ENCODE measurements at places on chromosomes 12 and 14.

DNA sequence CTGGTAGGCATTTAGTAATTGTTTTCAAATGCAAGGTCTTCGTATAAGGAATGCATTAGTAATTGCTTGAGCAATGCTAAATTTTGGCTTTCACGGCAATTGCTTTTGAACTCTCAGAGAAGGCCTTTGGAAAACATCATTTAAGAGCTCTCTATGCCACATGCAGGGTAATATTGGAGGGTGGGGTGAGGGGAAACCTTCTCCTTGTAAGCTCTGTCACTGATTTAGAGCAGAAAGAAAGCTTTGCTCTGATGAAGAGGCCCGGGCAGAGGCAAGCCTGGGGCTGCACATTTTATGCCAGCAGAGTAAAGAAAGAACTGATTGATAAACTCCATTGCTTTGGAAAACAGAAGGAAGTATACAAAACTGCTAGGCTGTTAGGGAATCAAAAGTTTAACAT is 70.9 kb downstream of the TRIM9 start:
- peak; percentile 87 for DNase-seq

DNA sequence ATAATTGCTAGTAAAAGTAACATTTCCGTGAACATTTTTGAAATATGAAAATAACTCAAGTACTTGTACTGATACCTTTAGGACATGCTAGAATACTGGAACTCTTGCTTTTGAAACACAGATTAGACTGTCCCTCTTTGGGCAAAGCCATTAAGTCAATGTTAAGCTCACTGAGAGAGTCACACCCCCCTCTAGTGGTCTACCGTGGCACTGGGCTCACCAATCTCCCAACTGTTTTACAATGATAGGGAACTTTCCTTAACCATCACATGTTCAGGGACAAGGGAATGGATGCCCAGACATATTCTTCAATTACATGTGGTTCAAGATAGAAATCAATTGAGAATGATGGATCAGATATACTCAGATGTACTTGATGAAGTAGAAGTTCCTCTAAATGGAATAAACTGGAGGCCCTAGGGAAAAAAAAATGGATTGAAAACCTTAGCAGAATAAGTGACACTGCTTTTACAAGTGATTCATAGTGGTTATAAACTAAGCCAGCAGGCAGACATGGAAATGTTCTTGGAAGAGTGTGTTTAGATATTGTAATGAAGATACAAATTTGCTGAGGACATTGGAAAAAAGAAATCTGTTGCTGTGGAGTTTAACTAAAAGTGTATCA is 17.8 kb downstream of the NANOG start:
- DNase-seq = peak; percentile 40

- DNase-seq = no peak
Observed at GRCh38 chr14:24399999-24400718, 1.4 kb downstream of the NYNRIN start.

GRCh38 chr14:50521912-50522341 is 10.4 kb downstream of the MAP4K5 start:
- DNase-seq = no peak

GRCh38 chr12:96995861-96996260 is 88.8 kb downstream of the NEDD1 start:
- DNase-seq = no peak

- DNase-seq = no peak
Observed at GRCh38 chr12:226401-226800, 12.4 kb upstream of the SLC6A12 start.

DNA sequence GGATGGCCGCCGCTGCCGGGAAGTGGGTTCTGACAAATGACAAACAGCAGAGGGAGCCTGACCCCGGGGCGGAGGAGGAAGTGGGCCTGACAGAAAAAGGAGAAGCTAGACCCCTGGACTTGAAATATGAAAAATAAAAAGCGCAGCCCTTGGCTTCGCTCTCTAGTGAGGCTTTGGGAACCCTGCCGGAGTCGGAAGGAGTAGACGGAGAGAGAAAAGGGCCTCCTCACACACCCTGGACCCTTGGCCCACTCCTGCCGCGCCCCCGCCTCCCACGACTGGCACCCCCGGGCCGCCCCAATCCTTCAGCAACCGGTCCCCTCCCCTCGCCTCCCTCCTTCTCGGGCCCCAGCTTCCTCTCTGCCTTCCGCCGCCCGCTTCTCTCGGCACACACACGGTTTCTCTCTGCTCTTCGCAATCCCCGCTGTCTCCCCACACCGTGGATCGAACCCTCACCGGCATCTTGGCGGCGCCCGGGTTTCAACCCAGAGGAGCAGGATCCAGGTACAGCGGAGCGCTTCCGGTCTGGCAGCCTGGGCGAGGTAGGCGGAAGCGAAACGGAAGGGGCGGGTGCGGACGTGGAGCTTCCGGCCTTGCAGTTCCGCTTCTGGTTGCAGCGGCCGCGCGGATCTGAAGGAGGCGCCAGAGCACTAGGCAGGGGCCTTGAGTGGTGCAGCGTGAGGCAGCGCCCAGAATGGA is at the start of gene ARPC3:
Gene ARPC3, minus strand, starts transcription at position 539 of the 699 bp plus-strand sequence. Its CDS starts 77 bp downstream, at position 462.
- peak; percentile 92 for DNase-seq

GRCh38 chr14:94115058-94115591 is 4.6 kb downstream of the IFI27 start:
- DNase-seq = no peak

- no peak for DNase-seq
Observed at GRCh38 chr14:91873471-91874415, 6.4 kb upstream of the TC2N start.

GRCh38 chr14:52821805-52822250 is 30.4 kb upstream of the GNPNAT1 start:
- no peak for DNase-seq

DNA sequence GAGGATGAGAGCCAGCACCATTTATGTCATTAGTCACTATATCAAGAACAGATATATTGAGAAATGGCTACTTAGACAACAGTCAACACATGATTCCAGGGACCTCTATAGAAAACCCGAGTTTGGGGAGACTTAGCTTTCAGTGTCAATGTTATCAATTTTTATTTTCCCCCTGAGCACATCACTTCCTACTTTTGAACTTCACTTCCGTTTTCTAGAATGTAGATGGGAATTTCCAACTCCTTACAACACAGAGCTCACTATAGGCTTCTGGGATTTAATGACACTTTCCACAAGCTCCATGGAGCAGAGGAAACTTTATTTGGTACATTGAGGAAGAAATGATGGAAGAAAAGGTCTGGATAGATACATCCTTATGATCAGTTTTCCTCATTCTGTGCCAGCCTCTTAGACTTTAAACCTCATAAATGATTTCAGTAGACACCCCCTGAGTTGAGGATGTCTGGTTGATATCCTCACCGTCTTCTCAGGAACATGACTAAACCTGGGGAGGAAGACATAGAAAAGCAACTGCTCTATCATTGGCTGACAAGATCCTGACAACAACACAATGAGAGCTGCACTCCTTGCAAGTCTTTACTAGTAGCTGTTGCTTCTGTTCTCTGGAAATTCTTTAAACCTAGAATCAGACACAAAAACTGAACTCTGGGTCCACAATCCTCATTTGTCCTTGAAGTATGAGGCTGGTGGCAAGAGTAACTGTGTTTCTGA is 449.4 kb upstream of the OR4E1 start:
- DNase-seq = no peak

DNA sequence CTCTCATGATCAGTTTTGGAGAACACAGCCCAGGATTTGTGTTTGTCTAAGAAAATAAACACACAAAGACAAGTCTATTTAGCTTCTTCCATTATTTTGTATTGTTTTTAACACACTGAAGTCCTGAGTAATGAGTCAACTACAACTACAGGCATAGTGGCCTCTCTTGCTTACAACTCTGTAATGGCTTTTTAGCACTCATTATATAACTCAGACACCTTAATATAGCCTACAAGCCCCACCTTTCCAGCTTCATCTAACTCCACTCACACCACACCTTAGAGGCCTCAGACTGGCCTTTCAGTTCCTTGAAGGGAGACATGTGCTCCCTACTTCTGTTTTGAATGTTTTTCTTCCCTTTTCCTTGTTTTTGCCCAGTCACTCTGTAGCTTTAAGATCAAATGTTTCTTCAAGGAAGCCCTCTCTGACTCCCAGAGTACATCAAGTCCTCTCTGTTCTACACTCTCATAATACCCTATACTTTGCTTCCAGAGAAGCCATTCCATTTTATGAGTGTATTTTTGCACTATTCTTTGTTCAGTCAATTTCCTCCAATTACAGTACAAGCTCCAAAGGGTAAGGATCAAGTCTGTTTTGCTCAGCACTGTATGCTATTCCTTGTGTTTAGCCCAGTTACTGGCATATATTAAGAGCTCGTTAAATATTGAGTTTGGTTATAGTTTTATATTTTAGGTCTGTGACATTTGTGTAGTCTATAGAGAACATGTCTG is 233.6 kb upstream of the ARHGAP5 start:
- no peak for DNase-seq

GRCh38 chr14:105367116-105368031 is 31.0 kb upstream of the TEX22 start:
- no peak for DNase-seq

DNA sequence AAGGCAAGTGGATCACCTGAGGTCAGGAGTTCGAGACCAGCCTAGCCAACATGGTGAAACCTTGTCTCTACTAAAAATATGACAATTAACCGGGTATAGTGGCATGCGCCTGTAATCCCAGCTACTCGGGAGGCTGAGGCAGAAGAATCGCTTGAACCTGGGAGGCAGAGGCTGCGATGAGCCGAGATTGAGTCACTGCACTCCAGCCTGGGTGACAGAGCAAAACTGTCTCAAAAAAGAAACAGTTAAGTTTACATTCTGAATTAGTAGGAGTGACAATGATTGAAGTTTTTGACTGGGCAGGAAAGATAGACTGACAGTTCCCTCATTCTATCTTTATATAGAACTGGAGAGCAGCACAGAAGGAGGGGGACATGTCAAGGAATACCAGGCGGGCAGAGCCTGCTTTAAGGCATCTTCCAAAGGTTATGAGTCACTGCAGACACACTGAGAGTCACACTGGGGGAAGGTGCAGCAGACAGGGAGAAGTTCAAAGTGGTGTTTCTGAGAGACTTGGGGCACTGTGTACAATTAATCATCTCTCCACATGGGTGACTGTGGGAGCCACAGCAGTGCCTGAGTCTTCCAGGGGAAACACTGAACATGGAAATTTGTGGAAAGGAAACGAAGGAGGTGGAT is 42.8 kb upstream of the RNASE3 start:
- no peak for DNase-seq
